ENCODE measurements at places on chromosomes 1 and 21.
A peak's percentile ranks its signal among the peaks of the same experiment; 100 is the strongest.

DNA sequence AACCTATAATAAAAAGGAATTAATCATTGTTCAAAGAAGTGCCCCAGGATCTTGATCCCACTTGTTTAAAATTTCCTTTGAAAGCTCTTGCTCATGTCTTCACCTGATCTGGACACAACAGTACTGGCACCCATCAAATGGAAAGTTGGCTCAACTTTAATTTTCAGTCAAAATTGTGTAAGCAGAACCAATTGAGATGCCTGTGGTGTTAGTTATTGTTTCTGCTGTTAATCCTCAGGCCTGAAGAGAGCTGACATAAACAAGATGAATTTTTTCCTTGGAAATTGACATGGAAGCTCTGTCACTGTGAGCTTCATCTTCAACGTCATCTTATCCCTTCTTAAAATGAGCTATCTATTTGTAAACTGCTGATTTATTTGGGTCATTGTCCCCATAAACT, 88.3 kb upstream of the TNFSF4 start:
- no peak for DNase-seq

- no peak for DNase-seq
These were observed 83.2 kb downstream of the APP start for GRCh38 chr21:26087223-26087918.

- DNase-seq = no peak
These were observed 105.5 kb downstream of the LYPLAL1 start for GRCh38 chr1:219279017-219279770.

DNA sequence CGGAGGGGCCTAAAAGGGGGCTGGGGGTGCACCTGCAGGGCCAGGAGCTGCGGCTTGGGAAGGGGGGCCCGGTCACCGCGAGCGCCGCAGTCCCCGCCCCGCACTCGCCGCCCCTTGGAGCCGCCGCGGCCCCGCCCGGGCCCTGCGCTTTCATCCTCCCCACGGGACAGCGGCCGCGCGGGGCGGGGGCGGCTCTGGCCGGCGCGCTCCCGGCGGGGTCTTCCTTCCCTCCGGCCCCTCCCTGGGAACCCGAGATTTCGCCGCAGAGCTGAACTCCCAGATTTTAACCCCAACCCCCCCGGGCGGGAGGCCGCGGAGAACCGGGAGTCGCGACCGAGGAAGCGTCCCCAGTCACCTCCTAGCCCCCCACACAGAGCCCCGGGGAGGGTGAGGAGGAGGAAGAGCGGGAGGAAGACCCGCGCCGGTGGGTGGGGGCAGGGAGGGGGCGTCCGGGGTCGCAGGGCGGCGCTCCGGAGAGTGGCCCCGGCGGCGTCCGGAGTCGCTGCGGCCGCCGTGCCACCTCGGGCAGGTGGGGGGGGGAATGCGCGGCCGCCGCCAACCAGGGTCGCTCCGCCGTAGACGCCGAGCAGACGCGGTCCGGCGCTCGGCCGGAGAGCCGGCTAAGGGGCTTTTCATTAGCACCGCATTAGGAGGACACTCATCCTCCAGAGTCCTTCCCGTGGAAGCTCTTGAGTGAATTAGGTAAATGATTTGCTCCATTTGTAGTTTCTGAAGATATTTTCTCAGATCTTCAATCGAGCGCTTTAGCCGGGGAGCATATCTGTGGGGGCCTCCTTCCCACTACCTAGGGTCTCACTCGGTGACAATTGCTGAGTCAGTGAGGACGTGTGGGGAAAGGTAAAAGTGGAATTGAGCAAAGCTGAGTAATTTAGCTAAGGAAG, 31.6 kb upstream of the NFIA start:
- no peak for DNase-seq

- DNase-seq = no peak
These were observed 69.7 kb upstream of the RGL1 start for GRCh38 chr1:183735069-183735860.

- DNase-seq = no peak
These were observed 17.1 kb upstream of the UBL4B start for GRCh38 chr1:110094931-110095654.

- DNase-seq = no peak
These were observed 49.6 kb downstream of the MEGF6 start for GRCh38 chr1:3561702-3562101.

GRCh38 chr1:245234217-245235081, 79.7 kb downstream of the KIF26B start:
- no peak for DNase-seq

GRCh38 chr1:76225526-76225925, 151.0 kb downstream of the ST6GALNAC3 start:
- DNase-seq = no peak

DNA sequence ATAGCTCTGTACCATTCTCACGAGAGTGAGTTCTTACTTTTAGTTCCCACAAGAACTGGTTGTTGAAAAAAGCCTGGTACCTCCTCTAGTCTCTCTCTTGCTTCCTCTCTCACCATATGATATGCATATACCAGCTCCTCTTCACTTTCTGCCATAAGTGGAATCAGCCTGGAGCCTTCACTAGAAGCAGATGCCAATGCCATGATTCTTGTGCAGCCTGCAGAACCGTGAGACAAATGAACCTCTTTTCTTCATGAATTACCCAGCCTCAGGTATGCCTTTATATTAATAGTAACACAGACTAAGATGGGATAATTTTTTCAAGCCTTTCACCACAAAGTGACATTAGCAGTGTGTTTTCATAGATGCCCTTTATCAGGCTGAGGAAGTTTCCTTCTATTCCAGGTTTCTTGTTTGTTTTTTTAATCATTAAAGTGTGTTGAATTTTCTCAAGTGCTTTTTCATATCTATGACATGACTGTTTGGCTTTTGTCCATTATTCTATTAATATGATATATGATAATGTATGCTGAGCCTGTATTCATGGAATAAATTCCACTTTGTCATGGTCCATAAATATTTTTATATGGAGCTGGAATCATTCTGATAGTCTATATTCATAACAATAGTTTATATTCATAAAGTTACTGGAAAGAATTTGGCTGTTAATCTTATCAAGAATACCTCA, 40.7 kb upstream of the C1orf185 start:
- no peak for DNase-seq

GRCh38 chr1:186188736-186189135, 186.3 kb downstream of the TPR start:
- DNase-seq = no peak

- no peak for DNase-seq
These were observed 36.6 kb downstream of the CCDC185 start for GRCh38 chr1:223429821-223430220.

DNA sequence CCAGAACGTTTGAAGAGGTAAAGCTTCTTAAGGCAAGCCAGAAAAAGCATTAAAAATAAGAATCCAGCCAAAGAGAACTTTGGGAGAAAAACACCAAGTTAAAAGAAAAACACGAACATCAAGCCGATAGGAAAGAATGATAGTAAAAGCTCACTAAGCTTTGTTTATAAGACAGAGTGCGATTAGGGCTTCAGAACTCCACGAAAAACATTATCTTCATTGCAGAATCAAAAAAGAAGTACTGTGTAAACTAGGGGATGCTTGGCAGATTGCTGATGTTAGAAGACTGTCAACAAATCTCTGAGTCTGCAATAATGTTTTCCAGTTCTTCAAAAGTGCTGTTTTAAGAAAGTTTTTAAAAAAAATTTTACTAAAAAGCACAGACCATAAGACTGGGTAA, 30.2 kb downstream of the ADAMTS5 start:
- no peak for DNase-seq

DNA sequence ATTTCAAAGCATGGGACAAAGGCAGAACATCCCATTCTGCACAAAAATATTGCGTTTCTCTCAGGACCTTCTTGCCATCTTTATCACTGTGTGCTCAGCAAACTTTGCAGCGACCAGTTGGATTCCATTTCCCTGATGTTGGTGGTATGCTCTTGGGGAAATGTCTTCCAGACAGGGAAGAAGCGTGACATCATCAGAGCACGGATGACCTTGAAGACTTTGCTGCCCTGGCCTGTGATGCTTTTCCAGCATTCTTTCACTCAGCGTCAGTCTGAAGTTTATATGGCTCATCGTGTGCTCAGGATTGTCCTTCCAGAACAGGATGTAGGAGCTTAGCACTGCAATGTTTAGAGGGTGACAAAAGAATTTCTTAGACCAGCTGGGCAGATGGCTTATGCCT, 131.4 kb upstream of the F3 start:
- no peak for DNase-seq

GRCh38 chr1:38578271-38578951, 281.2 kb downstream of the RRAGC start:
- DNase-seq = no peak

GRCh38 chr1:86069757-86070145, 86.8 kb downstream of the COL24A1 start:
- DNase-seq = no peak

DNA sequence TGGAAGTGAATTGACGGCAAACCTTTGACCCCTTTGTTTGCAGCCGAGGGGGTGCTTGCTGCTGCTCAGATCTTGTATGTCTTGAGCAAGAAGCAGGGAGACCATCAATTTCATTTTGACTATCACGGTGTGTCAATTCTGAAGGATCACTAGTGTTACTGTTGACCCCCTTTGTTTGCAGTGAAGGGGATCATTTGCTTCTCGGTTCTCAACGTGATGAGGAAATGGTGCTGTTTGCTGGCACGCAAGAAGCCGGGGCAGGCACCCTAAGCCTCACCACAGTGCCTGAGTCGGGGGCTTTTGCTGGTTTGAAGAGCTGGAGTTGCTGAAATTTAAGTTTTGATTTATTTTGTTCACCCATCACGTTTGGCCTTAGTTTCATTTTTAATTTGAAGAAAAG, 7.5 kb downstream of the RBM15 start:
- no peak for DNase-seq

DNA sequence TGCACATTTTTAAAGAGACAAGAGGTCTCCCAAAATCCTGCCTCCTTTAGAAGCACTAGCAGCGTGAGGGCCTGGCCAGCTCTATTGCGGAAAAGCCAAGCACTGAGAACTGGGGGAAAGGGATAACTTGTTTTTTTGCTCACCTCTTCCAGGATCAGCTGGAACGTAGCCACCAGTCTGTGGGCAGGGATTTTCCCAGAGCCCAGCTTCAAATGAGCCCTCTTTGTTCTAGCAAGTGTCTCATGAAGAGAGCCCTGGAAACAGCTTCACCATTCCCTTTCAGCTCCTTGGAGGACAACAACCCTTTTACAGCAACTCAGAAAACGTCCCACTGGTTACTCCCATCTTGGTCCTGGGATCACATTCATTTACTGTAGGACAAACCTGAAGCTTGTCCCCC, 195.4 kb downstream of the LMX1A start:
- DNase-seq = no peak

- DNase-seq = no peak
These were observed 280.7 kb downstream of the LMX1A start for GRCh38 chr1:165075725-165076370.

GRCh38 chr1:10635085-10635896, 160.5 kb downstream of the PEX14 start:
- DNase-seq = no peak

DNA sequence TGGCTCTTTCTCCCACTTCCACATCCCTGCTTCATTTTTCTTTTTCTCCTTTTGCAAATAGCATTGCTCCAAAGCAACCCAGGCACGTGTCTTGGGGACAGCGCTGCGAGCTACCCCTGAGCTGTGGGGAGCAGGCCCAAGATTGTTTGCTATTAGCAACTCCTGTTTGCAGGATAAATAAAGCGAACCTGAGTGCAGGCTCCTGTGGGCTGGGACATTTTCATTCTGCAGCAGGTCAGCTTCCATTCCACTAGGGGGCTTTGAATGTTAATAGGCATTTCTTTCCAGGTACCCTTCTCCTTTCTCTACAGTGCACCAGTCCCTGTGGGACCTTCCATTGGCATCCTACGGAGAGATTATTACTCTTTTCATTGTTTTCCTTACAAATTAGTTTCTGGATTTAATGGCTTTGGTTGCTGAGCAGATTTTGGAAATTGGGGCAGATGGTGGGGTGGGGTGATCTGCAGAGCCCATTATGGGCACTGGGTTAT, 54.0 kb downstream of the OLFML3 start:
- no peak for DNase-seq

DNA sequence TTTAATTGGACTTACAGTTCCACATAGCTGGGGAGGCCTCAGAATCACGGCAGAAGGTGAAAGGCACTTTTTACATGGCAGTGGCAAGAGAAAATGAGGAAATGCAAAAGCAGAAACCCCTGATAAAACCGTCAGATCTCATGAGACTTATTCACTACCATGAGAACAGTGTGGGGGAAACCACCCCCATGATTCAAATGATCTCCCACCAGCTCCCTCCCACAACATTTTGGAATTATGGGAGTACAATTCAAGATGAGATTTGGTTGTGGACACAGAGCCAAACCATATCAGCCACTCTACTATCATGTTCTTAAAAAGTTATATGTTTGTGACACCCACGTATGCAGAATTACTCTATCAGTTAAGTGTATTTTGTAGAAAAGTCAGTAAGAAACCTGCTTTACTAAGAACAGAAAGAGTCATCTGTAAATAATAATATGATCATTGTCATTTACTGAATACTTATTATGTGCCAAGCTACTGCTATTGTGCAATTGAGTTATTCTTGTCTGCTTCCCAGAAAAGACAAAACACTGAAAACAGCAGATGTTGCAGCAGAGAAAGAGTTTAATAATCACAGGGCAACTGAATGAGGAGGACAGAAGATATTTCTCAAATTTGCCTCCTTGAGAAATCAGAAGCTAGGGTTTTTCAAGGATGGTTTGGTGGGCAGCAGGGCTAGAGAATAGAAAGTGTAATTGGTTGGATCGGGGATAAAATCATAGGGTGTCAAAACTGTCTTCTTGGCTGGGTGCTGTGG, 207.7 kb upstream of the FGGY start:
- DNase-seq = no peak

DNA sequence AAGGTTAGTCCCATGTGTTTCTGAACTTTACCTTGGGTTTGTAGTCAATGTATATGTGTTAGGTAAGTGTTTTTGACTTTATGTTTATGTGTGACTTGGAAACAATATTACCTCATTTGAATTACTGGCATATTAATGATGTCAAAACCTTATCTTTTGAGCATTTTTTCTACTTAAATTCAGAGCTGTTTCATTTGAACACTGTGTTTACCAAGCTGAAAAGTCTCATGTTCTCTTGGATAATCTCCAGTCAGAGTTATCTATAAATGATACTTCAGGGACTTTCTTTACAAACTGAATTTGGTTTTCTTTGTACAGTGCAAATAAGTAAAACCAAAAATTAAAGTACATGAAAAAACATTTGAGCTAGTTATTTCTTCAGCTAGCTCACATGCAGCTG, 30.0 kb downstream of the ADAMTS1 start:
- DNase-seq = no peak

GRCh38 chr21:34639882-34640788, 25.2 kb upstream of the RCAN1 start:
- DNase-seq = peak; percentile 11

DNA sequence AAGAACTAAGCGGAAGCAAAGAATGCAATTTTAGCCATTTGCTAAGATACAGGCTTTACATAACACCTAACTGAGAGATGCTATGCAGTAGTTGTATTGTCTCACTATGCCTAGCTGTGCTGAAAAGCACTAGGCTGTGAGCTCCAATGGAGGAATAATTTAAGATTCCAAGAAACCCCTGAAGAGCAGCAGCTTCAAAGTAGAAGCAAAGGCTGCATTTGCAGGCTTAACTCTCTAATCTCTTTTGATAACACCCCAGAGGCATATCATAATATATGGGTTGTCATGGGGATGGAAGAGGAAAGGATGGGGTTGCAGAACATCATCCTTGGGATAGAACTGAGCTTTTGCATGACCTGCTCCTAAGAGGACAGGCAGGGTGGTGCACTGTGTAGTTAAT, 102.0 kb downstream of the ERG start:
- DNase-seq = no peak
